ENCODE measurements at places on chromosomes 2 and 18. TPM values are rescaled to one million over a fixed set of nuclear protein-coding genes. Genes with fewer than 3 reads are reported as not detected.

- no peak for DNase-seq
Observed at GRCh38 chr2:221529177-221529942, 42.7 kb downstream of the EPHA4 start.

Gene PLEKHM3
- 5.5 TPM for total RNA-seq

Gene PARD3B
- 2.2 TPM for total RNA-seq

DNA sequence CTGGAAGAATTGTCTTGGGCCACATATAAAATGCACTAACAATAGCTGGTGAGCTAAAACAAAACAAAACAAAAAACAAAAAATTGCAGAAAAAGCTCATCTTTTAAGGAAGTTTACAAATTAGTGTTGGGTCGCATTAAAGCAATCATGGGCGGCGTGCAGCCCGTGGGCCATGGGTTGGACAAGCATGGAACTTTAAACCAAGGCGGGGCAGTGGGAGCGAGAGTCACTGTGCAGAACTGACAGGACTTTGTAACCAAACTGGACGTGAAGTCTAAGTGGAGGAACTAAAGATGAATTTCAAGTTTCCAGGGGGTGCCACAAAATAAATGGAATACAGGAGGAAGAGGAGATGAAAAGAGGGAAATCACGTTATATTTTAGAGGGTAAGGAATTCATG is 80.7 kb downstream of the PSMG2 start:
- DNase-seq, result no peak

- no peak for DNase-seq
Observed at GRCh38 chr2:142714600-142714999, 162.9 kb upstream of the KYNU start.

DNA sequence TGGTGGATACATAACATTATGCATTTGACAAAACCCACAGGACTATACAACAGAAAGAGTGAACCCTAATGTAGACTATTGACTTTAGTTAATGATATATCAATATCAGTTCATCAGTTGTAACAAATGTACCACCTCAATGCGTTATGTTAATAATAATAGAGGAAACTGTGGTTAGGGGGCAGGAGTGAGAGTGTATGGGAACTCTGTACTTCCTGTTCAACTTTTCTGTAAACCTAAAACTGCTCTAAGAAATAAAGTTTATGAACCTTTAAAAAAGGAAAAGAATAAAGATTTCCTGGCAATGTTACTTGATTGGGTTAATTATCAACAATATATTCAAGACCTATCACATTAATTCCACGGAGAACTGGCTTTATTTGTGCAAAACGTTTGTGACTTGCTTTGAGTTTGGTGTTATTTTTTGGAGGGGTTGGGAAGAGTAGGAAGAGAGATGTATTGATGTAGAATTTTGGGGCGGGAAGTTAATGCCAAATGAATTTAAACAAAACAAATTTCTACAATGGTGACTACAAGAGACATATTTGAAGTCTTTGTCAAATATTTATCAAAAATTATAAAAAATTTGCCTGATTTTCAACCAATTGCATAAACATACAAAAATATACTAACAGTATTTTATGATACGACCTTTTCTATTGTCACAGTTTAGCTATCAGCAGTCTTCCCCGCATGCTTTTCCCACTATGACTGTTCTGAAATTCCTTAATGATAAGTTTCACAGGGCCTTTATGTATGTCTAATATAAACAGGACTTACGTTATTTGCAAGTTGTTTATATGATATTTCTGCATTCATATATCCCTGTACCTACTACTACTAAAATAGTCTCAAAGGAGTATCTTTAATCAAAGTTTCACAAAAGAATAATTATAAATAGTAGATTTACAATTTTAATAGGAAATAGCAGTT is 2.1 kb upstream of the RTN4 start:
- DNase-seq, result peak; percentile 49

DNA sequence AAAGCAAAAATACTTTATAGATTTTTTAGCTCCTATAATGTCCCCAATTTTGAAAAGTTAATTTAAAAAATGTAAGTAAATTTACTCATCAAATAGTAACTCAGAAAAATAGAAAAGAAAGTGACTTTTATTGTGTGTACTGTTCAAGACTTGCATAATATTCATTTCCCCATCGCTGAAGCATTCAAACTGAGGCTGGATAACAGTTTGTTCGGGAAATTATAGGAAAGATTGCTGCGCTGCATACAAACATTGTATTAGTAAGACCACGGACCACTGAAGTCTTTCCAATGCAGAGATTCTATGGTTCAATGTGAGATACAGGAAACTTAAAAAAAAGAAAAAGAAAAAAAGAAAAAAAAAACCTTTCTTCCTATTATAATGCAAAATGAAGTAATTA is 10.4 kb downstream of the STK17B start:
- no peak for DNase-seq

Gene ANKRD53
- total RNA-seq, result 0.03 TPM

GRCh38 chr2:69113627-69114026 is 100.6 kb downstream of the ANTXR1 start:
- DNase-seq, result no peak

GRCh38 chr2:215833531-215834162 is 179.7 kb downstream of the MREG start:
- peak; percentile 77 for DNase-seq

Gene DPP4
- not detected for total RNA-seq

DNA sequence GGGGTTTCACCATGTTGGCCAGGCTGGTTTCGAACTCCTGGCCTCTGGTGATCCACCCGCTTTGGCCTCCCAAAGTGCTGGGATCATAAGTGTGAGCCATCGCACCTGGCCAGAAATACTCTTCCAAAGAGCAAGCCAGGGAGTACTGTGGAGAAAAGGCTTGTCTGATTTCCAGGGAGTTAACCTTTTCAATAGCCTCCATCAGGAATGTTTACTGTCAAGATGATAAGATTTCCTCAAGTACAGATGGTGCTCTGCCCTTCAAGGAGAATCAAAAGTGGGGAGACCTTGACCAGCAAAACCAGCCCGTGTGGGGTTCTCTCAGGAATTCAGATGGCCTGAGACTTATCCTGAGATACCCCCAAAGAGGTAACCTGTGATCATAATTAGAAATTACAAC is 237.2 kb downstream of the PRKCE start:
- no peak for DNase-seq

Gene CYRIA
- 11.1 TPM for total RNA-seq

DNA sequence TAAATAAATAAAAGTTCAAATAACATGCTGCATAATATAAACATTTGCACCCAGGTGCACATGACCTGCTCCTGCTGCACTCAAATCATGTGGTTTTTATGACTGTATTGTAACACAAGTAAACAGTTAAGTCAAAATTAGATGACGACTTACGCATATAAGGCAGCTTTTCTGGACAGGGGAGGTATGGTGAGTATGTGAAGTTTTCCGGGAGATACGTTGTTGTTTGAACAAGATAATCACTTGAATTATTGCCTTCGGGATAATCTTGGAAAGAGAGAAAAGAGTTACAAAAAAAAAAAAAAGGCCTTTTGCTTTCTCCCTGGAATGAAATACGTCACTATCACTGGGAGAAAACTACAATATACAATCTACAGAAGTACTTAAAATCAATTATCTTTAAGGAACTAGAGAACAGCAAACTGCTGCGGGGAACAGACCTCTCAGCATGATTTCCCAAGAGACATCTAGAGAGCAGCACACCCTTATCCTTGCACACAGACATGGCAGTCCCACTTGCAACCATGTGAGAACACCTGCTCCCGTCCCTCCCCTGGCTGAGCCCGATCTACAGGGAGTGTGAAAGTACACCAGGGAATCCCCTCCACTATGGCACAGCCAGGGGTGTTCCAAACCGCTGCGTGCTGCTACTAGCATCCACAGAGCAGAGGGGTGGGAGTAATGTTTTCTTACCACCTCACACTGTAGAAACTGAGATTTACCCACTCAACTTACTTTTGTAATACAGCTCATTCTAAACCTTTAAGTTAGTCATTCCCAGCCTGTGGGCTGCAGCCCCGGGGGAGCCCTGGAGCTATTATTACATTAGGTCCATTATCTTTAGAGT is 26.3 kb downstream of the B4GALT6 start:
- no peak for DNase-seq

DNA sequence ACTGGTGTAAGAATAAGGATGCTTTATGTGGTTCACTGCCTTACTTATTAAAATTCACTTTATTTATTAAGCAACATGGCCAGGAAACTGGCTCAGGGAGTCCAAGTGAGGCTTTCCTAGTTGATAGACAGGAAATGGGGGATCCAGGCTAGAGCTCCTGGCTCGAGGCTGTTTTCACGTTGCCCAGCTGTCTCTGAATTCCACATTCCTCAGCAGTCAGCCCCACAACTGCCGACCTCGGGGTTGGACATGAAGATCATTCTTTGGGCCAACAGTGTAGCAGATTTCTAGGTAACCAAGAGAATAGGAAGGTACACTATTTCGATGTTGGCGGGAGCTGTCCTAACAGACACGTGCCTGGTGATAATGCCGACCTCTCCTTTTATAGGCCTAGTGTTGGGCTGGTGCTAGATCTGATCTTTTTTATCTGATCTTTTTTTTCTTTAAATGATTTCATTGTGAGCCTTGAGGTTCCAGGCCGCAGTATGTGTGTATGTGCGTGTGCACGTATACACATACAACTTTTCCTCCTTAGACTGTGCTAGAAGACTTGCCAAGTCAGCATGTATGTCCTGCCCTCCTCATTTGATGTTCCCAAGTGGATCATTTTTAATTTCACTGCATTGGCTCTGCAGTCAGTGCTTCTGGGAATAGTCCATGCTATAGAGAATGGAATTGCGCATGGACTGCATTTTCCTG is 103.5 kb downstream of the CABLES1 start:
- DNase-seq, result no peak

GRCh38 chr2:102137138-102137537 is 5.4 kb upstream of the IL1R1 start:
- no peak for DNase-seq

Gene PLEK
- not detected for total RNA-seq

- DNase-seq, result no peak
Observed at GRCh38 chr2:189515264-189515663, 65.3 kb downstream of the SLC40A1 start.

DNA sequence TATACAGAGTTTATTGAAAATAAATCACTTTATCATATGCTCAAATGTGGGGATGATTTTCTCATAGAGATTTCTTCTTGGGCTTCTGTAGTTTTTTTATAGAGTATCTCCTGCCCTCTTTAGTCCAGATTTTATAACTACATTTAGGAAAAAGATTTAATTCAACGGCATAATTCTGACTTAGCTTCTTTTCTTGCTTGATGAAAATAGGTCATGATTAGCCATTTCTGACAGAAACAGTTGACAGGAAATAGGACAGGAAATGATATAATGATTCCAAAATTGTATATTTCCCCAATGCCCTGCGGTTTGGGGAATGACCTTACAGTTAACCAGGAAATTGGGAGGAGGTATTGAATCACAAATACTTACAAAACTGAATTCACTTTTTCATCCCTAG is 1531.9 kb upstream of the ACVR2A start:
- peak; percentile 73 for DNase-seq

DNA sequence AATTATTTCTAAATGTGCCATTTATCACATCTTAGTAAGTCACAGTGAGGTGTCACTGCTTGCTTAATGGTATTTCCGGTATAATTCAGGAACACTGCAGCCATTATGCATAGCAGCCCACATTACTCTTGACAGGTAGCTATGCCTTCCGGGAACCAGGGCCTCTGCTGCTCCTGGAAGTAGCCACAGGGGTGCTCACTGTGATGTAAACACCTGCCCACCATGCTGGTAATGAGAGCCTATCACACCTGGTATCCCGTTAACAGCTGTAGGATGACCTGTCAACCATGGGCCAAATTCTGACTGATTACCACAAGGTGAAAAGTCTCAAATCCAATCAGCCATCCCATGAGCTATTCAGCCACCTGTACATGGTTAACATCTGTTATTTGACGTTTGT is 647.0 kb upstream of the NXPH2 start:
- DNase-seq, result no peak

Gene CCDC178
- not detected for total RNA-seq

Gene GALNT14
- 62.7 TPM for total RNA-seq

- no peak for DNase-seq
Observed at GRCh38 chr2:59044736-59045135, 803.6 kb upstream of the FANCL start.

DNA sequence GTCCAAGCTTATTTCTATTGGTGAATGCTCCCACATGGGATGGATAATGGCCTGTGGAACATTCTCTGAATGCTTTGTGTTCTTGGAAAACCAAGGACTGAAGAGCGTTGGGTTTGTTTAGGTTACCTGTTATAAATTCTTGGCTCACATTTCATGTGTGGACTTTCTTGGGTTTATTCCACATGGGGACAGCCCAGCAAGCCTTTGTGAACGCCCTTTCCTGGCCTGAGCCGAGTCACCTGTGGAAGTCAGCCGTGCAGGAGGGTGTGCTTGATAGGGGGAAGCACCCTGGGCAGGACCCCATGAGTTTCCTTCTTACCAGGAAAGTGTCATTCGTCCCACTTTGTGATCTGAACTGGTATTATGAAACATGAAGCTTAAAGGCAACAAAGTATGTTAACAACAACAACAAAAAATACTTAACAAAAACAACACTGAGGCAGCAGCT is 4.1 kb downstream of the RAB31 start:
- no peak for DNase-seq

- DNase-seq, result peak; percentile 73
Observed at GRCh38 chr18:61957801-61958516, 65.2 kb upstream of the RNF152 start.

- no peak for DNase-seq
Observed at GRCh38 chr2:197308585-197308984, 2.0 kb downstream of the ANKRD44 start.
